ENCODE measurements at places on chromosomes 1 and 21. TPM values are rescaled to one million over a fixed set of nuclear protein-coding genes. Genes with fewer than 3 reads are reported as not detected.
A peak's percentile ranks its signal among the peaks of the same experiment; 100 is the strongest.

DNA sequence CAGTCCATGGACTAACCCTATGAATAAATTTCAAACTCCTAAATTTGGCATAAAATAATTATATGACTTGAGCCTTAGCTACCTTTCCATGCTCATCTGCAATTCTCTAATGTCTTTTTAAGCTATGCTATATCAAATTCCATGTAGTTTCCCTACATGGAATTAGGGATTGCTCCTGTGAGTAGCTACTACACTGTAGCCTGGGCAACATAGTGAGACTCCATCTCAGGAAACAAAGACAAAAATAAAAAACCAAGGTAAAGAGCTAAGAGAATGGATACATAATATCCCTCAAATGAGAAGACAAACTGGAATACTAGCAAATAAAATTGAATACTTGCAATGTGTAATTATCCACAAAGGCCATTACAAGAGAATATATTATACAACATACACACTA is 37.5 kb downstream of the ATP1B1 start:
- DNase-seq: no peak
- H3K4me1 ChIP-seq: peaks cover 4% of the 10 kb centered on the region
- no peak overlapping the region for H3K27ac ChIP-seq
- no peaks in the 10 kb centered on the region for H3K36me3 ChIP-seq
- no peak overlapping the region for H3K4me3 ChIP-seq

DNA sequence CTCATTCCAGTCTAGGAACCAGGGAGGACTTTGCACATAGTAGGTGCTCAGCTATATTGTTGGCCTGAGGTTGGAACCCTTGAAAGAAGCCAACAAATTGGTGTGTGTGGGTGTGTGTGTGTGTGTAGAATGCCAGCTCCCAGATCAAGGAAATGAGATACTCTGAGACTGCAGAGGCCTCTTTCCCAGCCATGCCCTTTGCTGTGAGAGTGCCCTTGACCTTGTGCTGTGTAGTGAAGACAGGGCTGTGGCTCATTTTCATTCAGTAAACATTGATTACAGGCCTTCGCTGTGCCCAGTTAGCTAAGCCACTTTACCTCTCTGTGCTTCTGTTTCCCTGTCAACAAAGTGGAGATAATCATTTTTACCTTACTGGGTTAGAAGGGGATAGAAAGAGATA is 3.2 kb downstream of the CYP4B1 start:
- no peak overlapping the region for H3K4me3 ChIP-seq
- peaks cover 27% of the 10 kb centered on the region for H3K27me3 ChIP-seq
- H3K27ac ChIP-seq: no peak overlapping the region
- H3K36me3 ChIP-seq: no peaks in the 10 kb centered on the region

DNA sequence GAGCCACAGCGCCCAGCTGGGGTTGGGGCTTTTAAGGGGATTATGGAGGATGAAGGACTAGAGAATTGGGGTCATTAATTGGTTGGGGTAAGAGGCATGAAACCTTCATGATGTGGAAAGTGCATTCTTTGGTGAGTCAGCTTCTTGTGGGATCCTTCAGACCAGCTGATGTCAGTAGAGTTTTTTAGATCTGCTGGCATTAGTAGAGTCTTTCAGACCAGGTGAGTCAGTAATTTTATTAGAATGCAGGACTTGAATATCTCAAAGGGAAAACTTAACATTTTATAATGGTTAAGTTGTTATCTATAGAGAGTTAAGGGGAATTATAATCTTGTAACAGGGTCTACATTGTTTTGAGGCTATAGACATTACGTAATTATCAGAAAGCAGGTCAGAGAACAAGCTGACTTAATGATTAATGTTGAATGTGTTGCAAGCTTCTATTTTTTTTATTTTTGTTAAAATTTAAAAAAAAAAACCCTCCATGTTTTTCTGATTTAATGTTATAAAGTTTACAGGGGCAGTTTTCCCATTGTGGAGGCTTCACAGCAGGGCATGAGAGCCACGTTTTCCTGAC is 160.9 kb upstream of the FMN2 start:
- H3K4me1 ChIP-seq: peaks cover 8% of the 10 kb centered on the region
- H3K27ac ChIP-seq: no peak overlapping the region
- no peaks in the 10 kb centered on the region for H3K27me3 ChIP-seq
- no peak overlapping the region for H3K4me3 ChIP-seq
- DNase-seq: peak; percentile 84
- no peaks in the 10 kb centered on the region for H3K36me3 ChIP-seq

DNA sequence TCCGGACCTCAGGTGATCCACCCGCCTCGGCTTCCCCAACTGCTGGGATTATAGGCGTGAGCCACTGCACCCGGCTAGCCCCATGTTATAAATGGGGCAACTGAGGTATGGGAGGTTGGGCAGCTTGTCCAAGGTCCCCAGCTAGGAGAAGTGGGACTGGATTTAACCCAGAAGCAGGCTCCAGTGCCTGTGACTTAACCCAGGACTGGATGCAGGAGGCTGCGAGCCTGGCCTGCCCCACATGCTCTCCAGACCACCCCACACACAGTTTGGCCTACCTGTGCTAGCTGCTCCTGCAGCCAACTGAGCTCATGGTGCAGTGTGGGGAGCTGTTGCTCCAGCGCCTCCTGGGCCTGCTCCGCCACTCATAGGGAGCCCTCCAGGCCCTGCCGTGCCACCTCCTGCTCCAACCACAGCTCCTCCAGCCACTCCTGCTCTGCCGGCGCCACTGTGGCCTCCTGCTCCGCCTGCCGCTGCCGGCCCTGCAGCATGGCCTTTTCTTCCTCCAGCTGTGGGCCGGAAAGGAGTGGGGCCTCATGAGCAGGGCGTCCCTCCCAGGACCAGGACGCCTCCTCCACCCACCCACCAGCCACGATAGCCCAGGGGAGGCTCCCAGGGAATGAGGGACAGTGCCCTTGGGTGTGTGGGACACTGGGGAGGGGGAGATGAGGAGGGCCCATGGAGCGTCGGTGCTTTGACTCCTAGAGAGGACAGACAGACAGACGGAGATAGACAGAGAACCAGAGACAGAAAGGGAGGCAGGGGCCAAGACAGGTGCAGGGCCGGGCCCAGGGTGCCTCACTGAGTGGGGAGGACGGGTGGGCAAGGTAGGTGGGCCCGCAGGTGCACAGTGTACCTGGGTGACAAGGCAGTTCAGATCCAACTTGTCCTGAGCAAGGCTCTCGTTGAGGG is 12.4 kb upstream of the NBPF1 start:
- H3K4me3 ChIP-seq: no peak overlapping the region
- DNase-seq: no peak
- H3K27me3 ChIP-seq: no peaks in the 10 kb centered on the region
- H3K36me3 ChIP-seq: peaks cover 24% of the 10 kb centered on the region
- no peak overlapping the region for H3K27ac ChIP-seq

Gene FLG
- not detected for total RNA-seq

- H3K4me3 ChIP-seq: no peak overlapping the region
- no peak for DNase-seq
- no peaks in the 10 kb centered on the region for H3K27me3 ChIP-seq
- peaks cover 30% of the 10 kb centered on the region for H3K4me1 ChIP-seq
- peaks cover 4% of the 10 kb centered on the region for H3K36me3 ChIP-seq
- H3K27ac ChIP-seq: no peak overlapping the region
Measured at GRCh38 chr1:27591622-27592021, 12.3 kb downstream of the AHDC1 start.

DNA sequence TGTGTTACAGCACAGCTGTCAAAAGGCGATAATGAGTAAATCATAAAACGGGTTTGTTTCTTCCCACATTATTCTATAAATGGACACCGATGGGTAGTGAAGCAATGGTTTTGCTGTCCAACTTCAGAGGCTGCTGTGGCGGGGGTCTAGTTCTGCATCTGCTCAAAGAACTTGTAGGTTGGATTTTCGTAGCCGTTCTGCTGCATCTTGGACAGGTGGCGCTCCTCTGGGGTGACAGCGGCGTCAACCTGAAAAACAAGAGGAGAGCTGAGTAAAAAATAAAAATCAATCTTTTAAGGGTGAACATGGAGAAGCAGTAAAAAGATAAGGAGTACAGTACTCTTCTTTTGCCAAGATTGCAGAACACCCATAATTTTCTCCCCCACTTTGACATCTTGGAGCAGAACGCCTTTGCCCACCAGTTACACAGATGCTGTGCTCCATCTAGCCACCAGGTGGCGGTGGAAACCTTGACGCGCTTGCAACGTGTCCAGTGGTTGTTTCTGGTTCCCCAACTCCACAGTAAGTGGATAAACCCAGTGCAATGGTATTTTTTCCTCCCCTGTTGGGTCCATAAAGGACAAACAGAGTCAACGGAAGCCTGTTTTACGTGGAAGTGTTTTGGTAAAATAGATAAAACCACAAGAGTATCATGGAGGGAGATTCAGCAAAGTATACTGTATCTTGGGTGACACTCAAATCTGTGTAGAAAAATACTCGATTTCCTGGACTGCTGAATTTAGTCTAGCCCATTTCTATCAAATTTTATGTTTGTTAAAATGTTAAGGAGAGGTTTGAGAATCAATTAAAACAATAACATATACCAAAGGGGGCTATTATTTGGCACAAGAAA is 147.0 kb downstream of the GABPA start:
- H3K4me3 ChIP-seq: no peak overlapping the region
- H3K4me1 ChIP-seq: peaks cover 34% of the 10 kb centered on the region
- peak; percentile 73 for DNase-seq
- no peaks in the 10 kb centered on the region for H3K27me3 ChIP-seq

DNA sequence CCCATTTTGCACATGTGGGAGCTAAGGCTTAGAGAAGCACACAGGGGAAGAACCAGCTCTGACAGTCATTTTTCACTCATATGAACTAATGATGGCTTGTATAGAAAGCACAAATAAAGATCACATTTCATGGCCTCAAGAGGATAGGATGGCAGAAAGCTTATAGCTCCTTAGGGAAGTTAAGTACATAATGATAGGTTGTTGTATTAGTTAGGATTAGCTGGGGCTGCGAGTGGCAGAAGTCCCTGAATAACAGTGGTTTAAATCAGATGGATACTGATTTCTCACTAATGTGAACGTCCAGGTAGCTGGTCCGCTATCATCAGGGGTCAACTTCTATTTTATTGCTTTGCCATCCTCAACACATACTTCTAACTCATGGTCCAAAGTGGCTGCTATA is 284.0 kb downstream of the RPS6KC1 start:
- H3K27ac ChIP-seq: no peak overlapping the region
- no peak overlapping the region for H3K4me3 ChIP-seq
- H3K36me3 ChIP-seq: no peaks in the 10 kb centered on the region
- peaks cover 60% of the 10 kb centered on the region for H3K27me3 ChIP-seq

DNA sequence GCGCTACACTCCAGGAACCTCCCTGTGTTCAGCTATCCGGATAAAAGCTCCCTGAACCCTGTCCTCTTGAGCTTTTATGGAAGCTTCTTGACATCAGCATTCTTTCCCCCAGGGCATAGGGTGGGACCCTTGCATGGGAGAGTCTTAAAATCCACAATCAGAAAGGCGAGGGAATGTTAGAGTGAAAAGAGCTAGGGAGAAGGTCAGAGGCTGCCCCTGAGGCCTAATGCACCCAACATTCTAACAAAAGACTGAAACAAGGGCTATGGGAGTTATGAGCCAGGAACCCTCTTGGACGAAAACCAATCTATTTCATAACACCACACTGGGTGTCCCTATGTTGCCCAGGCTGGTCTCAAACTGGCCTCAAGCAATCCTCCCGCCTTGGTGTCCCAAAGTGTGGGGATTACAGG is 36.7 kb downstream of the NEK2 start:
- H3K4me1 ChIP-seq: peaks cover 27% of the 10 kb centered on the region
- no peak for DNase-seq
- H3K4me3 ChIP-seq: no peak overlapping the region
- no peaks in the 10 kb centered on the region for H3K27me3 ChIP-seq
- H3K27ac ChIP-seq: no peak overlapping the region

Gene SERPINC1
- not detected for total RNA-seq

GRCh38 chr21:28961927-28962326 is 30.8 kb downstream of the LTN1 start:
- H3K4me1 ChIP-seq: peaks cover 11% of the 10 kb centered on the region
- peaks cover 47% of the 10 kb centered on the region for H3K36me3 ChIP-seq
- DNase-seq: peak; percentile 73
- H3K27me3 ChIP-seq: no peaks in the 10 kb centered on the region
- H3K27ac ChIP-seq: no peak overlapping the region

Gene CRYBG2
- 16.1 TPM for total RNA-seq

Gene DYNLT4
- 2.0 TPM for total RNA-seq

Gene LEFTY1
- not detected for total RNA-seq

DNA sequence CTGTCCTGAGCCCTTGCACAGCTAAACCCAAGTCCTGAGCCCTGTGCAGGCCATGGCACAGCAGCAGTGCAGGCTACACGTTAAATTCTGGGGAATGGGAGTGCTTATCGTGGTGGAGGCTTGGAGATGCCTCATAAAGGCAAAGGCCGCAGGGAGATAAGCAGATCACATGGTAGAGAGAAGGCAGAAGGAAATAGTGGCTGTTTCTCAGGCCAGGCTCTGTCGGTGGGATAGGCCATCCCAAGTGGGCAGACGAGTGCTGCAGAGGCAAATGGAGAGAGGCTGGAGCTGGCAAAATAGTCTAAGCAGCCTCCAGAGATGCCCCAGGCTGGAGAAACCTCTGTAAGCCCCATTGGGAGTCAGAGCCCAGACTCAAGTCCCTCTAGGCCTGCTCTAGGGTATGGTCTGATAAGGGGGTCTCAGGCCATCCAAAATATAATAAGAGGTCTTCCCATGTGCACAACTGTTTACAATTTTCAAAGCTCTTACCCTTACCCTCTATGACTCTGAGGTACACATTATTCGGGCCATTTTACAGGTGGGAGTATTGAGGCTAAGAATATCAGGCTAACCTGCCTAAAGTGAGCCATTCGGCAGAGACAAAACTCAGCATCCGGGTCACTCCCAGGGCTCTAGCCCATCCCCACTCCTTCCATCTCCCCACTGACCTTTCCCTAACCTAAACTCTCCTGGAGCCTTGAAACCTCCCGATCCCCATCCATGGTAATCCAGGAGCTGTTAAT is 79.6 kb downstream of the NKAIN1 start:
- H3K4me3 ChIP-seq: no peak overlapping the region
- H3K4me1 ChIP-seq: peaks cover 6% of the 10 kb centered on the region
- no peaks in the 10 kb centered on the region for H3K36me3 ChIP-seq

Gene CENPF
- 101 TPM for total RNA-seq

Gene KLHDC8A
- not detected for total RNA-seq

Gene SPRR2G
- not detected for total RNA-seq

Gene LEPR
- 0.46 TPM for total RNA-seq

GRCh38 chr21:30623362-30623761 is 2.9 kb downstream of the KRTAP20-4 start:
- H3K27ac ChIP-seq: no peak overlapping the region
- no peaks in the 10 kb centered on the region for H3K27me3 ChIP-seq
- peaks cover 47% of the 10 kb centered on the region for H3K4me1 ChIP-seq

Gene NUCKS1
- total RNA-seq: 101 TPM

DNA sequence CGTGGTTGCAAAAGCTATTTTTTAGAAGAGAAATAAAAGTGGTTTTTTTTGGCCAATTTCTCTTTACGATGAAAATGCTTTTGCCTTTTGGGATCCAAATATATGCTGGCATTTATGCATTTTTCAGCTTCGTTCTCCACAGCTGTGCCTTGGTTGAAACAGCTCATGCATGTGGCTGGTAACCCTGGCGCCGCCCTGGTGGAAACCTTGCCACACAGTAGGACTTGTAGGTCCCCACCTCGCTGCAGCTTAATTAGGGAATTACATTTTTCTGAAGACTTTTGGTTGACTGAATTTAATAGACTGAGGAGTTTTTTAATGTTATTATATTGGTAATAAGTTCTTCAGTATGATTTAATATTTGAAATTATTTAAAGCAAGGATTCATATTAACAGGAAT is 12.7 kb upstream of the PCP4 start:
- no peak for DNase-seq
- H3K27ac ChIP-seq: no peak overlapping the region
- no peaks in the 10 kb centered on the region for H3K4me1 ChIP-seq
- no peaks in the 10 kb centered on the region for H3K27me3 ChIP-seq
- no peak overlapping the region for H3K4me3 ChIP-seq
- H3K36me3 ChIP-seq: no peaks in the 10 kb centered on the region

- H3K4me1 ChIP-seq: peaks cover 11% of the 10 kb centered on the region
- H3K4me3 ChIP-seq: no peak overlapping the region
- H3K27me3 ChIP-seq: no peaks in the 10 kb centered on the region
- H3K36me3 ChIP-seq: no peaks in the 10 kb centered on the region
- peak; percentile 59 for DNase-seq
Measured at GRCh38 chr1:46535063-46535462, 16.4 kb downstream of the KNCN start.
